Smooth muscle cell of the umbilical artery (primary cell): ENCODE measurements at places on chromosomes 4 and X. TPM values are rescaled to one million over a fixed set of nuclear protein-coding genes. Genes with fewer than 3 reads are reported as not detected.

NAP1L5 gene
- 11.0 and 12.2 TPM in 2 replicates for total RNA-seq

NOX1 gene
- not detected in 2 replicates for total RNA-seq

PLS3 gene
- total RNA-seq: 504 and 520 TPM in 2 replicates

HAND2 gene
- 41.9 and 56.4 TPM in 2 replicates for total RNA-seq

ADGRG2 gene
- total RNA-seq: not detected in 2 replicates
